ENCODE measurements at places on chromosomes 7 and 10.

- DNase-seq: no peak
Measured at GRCh38 chr10:124281666-124282065, 137.1 kb downstream of the OAT start.

DNA sequence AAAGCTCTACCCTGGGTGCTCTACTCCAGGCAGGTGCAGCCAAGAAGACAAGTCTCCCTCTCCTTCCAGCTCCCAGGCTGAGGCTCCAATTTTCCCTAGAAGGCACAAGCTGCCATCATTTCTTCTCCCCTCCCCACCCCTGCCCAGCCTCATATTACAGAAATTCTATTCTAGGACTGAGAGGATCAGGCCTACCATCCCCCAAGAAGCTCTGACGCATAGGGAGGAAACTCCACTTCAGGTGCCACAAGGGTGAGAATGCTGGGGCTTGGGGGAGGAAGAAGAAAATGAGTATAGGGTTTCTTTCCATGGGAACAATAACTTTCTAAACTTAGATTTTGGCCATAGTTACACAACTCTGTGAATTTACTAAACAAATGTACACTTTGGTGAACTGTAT, 35.3 kb downstream of the FEZF1 start:
- no peak for DNase-seq

GRCh38 chr10:124069341-124070264, 23.8 kb downstream of the CHST15 start:
- no peak for DNase-seq

DNA sequence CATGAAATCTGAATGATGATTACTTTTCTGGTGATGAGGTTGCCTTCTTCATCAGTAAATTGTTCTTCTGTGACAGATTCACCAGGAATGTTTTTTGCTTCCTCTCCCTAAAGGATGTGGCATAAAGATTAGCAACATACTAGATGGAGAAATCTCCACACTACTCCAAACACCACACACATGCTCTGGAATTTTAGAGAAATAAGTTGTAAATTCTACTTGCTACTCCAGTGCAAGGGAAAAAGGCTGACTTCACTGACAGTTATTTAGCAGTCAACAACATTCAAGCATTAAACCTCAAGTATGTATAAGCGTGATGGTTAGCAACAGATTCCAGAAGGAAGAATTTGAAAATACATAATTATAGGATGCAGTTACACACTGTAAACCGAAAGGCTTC, 137.9 kb upstream of the CCDC6 start:
- DNase-seq: no peak

DNA sequence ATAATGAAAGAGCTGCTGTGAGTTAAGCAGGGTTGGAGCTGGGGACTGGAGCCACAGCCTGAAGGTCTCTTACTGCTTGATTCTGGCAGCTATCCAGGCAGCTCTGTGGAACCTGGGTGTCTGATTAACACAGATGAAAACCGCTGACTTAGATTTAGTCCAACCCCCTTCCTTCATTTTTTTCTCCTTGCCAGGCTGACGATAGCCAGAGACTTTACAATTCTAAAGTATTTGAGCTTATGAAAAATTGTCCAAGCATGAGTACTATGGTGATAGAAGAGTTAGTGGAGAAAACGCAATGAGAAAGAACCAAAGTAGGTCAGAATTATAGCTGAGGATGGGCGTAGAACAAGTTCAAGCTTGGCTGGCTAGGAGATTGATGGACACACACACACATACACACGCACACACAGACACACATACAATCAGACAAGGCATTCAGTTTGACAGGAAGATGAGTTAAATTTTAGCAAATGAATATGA, 13.5 kb upstream of the GPR85 start:
- no peak for DNase-seq

- DNase-seq: no peak
Measured at GRCh38 chr10:5956146-5956936, 21.0 kb downstream of the IL15RA start.

- DNase-seq: no peak
Measured at GRCh38 chr7:47737601-47738000, 155.7 kb upstream of the TNS3 start.

GRCh38 chr7:155885167-155886155, 73.2 kb upstream of the SHH start:
- no peak for DNase-seq

DNA sequence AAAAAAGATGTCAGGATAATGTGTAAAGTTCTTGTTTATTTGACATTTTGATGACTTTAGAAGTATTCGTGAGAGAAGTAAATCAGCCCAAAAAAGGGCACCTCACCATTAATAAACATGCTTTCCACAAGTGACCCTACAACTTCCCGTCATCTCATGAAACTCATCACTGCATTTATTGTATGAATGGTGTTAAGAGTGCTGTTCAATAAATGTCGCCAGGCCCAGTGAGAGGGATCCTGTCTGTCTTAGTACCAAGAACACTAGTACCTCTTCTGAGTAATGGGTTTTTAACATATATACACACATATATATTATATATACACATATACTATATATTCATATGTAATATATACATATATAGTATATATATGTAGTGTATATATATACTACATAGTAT, 61.9 kb downstream of the TMEM26 start:
- DNase-seq: no peak
